ENCODE measurements at places on chromosomes 6 and 20. TPM values are rescaled to one million over a fixed set of nuclear protein-coding genes. Genes with fewer than 3 reads are reported as not detected.

DNA sequence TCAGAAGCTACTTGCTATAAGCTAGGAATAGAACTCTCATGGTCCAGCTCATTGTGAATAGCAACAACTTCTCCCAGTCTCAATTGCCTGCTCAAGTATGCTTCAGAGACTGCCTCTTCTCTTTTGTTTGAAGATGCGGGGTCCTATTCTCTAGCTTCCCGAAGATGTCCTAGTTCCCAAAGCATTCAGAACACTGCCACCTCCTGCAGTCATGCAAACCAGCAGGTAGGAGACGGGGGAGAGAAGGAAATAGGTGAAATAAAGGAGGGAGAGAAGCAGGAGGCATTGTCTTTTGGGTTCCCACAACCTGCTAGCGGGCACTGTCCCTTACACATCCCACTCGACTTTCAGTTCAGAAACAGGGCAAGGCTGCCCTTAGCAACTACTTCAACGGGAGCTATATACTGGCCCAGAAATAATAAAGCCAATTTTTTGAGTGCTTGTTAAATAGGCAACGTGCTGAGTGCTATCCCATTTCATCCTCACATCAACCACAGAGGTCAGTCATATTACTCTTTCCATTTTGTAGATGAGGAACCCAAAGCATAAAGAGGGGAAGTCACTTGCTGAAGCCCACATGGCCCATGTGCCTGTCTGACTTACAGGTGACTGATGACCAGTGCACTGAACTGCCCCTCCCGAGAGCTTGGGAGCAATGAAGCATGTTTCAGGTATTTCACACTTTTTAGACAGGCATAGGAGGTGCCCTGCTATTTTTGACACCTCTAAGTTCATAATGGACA lies 61.9 kb upstream of the ATXN1 start:
- H3K4me3 ChIP-seq = no peak overlapping the region
- no peaks in the 10 kb centered on the region for H3K27me3 ChIP-seq
- no peak for DNase-seq
- H3K4me1 ChIP-seq = peaks cover 6% of the 10 kb centered on the region
- no peak overlapping the region for H3K27ac ChIP-seq

The THBD gene
- 90.4 TPM for total RNA-seq

- H3K4me3 ChIP-seq = no peak overlapping the region
- DNase-seq = no peak
- no peak overlapping the region for H3K27ac ChIP-seq
- H3K4me1 ChIP-seq = no peaks in the 10 kb centered on the region
- no peaks in the 10 kb centered on the region for H3K27me3 ChIP-seq
- H3K36me3 ChIP-seq = no peaks in the 10 kb centered on the region
Measured at GRCh38 chr20:59469267-59470252, 134.8 kb upstream of the PHACTR3 start.

DNA sequence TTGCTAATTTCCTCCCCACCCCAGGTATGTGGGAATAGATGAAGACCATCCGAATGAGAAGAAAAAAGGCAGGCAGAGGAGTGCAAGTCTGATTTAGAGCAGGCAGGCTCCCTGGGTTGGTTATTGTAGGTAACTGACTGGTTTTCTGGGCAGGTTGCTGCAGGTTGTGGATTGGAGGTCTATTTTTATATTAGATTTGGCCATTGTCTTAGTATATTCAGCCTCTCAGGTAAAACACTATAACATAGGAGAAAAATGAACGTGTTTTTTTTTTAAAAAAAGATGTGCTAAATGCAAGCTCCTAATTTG lies 492 bp upstream of the TBC1D7 start:
- no peak for DNase-seq
- H3K27ac ChIP-seq = peak overlapping the region; percentile 86
- peaks cover 7% of the 10 kb centered on the region for H3K36me3 ChIP-seq
- peaks cover 13% of the 10 kb centered on the region for H3K4me1 ChIP-seq
- peak overlapping the region; percentile 91 for H3K4me3 ChIP-seq

Measured in endothelial cell (in vitro differentiated cells).